ENCODE measurements at places on chromosomes 7 and 10.

- peak; percentile 27 for DNase-seq
These were observed 157.3 kb downstream of the TMEM178B start for GRCh38 chr7:141231018-141231792.

- DNase-seq = peak; percentile 66
These were observed 3.2 kb downstream of the CYP26A1 start for GRCh38 chr10:93076871-93077270.

- no peak for DNase-seq
These were observed 267.3 kb upstream of the LYZL1 start for GRCh38 chr10:29021591-29021990.

GRCh38 chr7:38629651-38630510 is 1.3 kb downstream of the AMPH start:
- no peak for DNase-seq

DNA sequence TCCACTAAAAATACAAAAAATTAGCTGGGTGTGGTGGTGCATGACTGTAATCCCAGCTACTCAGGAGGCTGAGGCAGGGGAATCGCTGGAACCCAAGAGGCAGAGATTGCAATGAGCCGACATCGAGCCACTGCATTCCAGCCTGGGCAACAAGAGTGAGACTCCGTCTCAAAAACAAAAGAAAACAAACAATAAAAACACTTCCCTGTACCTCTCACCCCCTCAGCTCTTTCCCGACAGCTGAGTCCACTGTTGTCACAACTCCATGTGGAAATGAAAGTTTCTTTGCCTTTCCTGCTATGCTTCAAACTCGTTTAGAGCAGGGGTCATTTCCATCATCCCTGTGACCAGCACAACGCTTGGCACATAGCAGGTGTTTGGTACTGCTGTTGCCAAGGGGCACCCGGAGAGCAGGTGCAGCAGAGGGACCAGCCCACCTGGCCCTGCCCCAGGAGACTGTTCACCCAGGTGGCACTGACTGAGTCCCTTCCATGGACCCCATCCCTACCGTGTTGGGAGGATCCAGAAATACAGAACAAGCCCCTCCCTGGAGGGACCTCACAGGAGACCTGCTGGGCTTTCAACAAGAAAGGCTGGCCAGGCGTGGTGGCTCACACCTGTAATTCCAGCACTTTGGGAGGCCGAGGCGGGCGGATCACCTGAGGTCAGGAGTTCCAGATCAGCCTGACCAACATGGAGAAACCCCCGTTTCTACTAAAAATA is 4.9 kb downstream of the TMEM130 start:
- DNase-seq = no peak

GRCh38 chr7:108030516-108030915 is 27.6 kb upstream of the LAMB1 start:
- peak; percentile 30 for DNase-seq

DNA sequence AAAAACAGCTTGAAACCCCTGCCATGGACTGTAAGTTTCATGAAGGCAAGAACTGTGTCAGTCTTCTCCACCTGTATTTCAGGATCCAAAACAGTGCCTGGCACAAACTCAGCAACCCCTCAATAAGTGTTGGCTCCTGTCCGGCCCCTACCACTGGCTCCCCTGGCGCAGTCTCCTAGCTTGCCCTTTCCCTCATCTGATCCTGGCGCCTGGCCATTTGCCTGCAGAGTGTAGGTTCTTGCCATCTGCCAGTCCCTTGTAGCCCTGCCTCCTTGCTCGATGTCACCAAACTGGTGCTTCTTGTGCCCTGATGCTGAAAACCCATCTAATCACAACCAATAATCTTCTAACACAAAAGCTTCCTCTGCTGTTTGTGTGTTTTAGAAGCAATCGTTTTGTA is 60.4 kb downstream of the LGI1 start:
- DNase-seq = no peak

- DNase-seq = no peak
These were observed 69.5 kb upstream of the CDK13 start for GRCh38 chr7:39880556-39880955.

GRCh38 chr10:69976795-69977546 is 75.7 kb upstream of the MACROH2A2 start:
- peak; percentile 73 for DNase-seq

DNA sequence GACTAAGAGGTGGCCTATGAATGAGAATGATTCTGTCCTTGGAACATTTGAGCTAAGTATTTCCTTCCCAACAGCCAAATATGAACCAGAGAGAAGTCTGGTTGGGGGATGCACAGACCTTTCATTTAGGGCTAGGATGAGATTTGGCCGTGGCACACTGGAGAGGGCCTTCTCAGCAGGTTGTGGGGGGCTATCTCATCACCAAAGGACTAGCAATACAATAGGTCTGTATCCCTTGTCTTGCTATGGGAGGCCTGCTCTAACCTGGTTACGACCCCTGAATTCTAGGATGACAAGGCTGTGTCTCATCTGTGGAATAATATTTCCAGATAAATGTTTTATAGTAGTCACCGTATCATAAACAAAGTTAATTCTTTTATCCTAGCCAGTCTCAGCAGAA is 133.0 kb downstream of the CHRM2 start:
- no peak for DNase-seq

DNA sequence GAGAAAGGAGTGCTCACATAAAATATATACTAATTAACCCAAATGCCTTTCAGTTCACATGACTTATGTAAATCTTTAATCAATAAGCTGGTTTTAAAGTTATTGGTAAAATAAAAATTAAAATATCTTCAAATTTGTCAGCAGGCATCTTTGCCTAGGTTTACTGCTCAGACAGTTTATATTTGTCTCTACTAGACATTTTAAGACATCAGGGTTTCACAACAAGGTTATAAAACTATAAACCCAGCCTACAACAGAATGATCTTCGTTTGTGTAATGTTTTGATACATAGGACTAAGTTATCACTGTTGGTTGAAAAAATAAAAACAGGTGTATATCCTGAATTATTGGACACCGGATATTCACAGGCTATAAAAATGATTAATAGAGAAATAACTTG is 67.4 kb downstream of the TYW1B start:
- no peak for DNase-seq

DNA sequence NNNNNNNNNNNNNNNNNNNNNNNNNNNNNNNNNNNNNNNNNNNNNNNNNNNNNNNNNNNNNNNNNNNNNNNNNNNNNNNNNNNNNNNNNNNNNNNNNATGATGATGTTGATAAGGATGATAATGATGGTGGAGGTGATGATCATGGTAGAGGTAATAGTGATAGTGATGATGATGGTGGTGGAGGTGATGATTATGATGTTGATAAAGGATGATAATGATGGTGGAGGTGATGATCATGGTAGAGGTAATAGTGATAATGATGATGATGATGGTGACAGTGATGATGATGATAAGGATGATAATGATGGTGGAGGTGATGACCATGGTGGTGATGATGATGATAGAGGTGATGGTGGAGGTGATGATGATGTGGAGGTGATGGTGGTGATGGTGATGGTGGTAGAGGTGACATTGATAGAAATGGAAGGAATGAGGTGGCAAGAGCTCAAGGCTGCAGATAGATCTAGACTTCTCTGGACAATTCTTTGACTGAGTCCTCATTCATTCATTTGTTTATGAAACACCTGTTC is 47.8 kb downstream of the FAM20C start:
- DNase-seq = no peak

DNA sequence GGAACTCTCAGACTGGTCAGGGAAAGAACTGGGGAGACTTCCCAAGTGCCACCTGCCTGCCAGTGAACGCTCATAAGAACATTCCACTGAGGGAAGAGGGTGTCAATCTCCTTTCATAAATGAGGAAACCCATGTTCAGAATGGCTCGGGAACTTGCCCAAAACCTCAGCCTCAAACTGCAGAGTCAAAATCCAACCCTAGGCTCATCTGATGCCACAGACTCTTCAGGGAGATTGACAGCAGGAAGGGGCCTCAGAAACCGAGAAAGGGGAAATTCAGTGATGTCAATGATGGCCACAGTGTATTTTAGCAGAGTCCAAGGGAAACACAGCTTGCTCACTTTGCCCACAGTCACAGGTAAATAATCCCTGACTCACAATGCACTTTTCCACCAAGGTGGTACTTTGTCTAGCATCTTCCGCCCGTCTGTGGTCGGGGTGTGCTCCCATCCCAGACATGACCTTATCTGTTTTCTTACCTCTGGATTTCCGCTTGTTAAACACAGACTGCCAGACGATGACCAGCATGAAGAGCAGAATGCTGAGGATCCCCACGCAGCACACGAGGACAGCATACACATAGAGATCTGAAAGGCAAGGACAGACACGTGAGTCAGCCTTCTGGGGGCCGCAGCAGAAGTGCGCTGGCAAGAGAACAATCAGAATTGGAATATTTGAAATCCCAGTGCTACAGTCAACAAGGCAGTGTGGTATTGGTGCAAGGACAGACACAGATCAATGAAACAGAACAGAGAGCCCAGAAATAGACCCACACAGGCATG is 38.4 kb downstream of the VSTM4 start:
- no peak for DNase-seq

- DNase-seq = no peak
These were observed 109.3 kb upstream of the TCERG1L start for GRCh38 chr10:131420867-131421266.

GRCh38 chr10:97378933-97379921 is 21.9 kb downstream of the RRP12 start:
- DNase-seq = no peak

GRCh38 chr10:13709931-13710650 is 123.3 kb downstream of the PRPF18 start:
- no peak for DNase-seq

DNA sequence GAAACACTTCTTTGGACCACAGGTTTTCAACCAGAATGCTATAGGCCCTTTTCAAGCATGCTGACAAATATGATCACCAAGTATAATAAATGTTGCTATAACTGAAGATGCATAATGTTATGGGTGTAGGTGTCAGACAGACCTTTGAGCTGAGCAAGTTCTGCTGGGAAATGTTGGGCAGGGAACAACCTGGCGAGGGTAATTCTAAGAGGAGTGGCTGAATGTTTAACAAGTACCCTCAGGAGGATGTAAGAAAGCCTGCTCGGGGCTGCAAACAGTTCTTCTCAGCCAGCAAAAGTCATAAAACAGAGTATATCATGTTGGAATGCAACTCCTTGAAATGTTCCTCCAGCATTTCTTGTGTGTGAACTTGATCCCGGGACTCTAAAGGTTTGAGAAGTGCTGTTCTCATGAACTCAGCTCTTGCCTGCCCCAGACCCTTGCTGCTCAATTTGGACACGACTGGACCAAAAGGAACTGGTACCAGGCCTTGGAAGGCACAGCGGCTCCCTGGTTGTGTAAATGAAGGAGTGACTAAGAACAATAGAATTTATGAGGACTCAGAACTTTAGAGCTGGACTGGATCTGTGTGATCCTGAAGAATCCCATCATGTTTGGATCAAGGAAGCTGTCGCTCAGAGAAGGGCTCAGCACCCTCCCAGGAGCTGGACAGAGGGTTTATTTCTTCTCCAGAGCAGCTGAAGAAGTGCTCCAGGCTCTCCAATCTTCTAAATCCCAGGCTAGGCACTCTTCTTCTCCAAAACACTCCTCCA is 143.2 kb upstream of the ANK3 start:
- DNase-seq = no peak

DNA sequence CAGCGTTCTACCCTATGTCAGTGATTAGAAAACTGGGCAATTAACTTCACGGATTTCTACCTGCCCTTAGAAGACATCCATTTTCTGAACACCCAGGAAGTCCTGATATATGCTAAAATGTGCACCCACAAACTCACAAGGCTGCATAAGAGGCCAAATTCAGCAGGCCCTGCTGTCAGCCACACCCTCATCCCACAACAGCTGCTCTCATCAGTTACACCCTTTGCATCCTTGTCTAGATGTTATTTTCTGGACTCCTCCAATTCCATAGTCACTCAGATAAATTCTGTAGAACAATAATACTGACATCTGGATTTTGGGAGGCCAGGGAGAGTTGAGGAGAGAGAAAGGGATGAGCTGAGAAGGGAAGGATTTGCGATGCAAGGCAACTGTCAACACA is 208.9 kb downstream of the TAX1BP1 start:
- no peak for DNase-seq

DNA sequence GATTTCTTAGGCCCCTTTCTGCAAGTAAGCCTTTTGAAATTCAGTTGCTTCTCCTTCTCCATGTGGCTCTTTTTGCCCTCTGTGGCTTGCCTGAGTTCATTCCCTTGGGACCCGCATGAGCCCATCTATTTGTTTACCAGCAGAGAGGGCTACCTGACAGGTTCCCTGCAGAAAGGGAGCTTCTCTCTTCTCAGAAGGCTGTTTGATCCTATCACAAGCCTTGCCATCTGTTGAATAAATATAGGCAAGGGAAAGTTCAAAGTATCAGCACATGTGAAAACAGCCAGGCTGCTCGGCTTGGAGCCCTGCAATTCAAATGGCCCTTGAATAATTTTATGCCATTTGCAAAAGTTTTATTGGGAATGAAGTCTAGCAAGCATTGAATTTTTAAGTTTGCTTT is 720.2 kb upstream of the FZD8 start:
- no peak for DNase-seq

DNA sequence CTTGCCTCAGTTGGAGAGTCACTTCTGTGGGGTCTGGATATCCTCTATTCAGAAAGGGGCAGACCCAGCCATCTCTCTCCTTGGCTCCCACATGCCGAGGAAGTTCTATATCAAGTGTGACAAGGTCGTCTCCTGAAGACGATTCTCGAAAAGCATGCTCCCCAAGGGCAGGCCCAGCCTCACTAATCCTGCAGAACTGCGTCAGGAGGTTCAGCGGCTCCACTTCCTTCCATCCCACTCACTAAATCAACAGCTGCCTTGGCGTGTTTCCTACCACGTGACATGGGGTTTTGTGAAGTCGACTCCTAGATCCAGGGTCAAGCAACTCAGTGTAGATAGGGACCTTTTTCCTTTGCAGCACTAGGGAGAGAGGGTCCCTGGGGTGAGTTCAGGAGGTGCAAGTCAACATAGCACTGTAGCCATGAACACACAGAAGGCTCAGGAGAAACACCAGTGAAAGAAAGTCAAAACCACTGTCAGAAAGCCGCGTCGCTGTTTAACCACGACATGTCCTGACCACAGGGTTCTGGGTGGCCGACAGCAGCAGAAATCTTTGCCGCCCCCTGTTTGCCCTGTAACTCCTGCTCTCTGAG is 156.4 kb downstream of the PRPF18 start:
- DNase-seq = no peak

GRCh38 chr10:27319752-27320431 is 79.3 kb upstream of the ACBD5 start:
- DNase-seq = no peak

- DNase-seq = peak; percentile 2
These were observed 56.7 kb downstream of the MKI67 start for GRCh38 chr10:128069351-128070051.

- DNase-seq = no peak
These were observed 155.8 kb downstream of the CHN2 start for GRCh38 chr7:29350351-29350750.

GRCh38 chr7:106326594-106327537 is 42.1 kb upstream of the NAMPT start:
- DNase-seq = no peak
